ENCODE measurements at places on chromosomes 12 and 14. TPM values are rescaled to one million over a fixed set of nuclear protein-coding genes. Genes with fewer than 3 reads are reported as not detected.

DNA sequence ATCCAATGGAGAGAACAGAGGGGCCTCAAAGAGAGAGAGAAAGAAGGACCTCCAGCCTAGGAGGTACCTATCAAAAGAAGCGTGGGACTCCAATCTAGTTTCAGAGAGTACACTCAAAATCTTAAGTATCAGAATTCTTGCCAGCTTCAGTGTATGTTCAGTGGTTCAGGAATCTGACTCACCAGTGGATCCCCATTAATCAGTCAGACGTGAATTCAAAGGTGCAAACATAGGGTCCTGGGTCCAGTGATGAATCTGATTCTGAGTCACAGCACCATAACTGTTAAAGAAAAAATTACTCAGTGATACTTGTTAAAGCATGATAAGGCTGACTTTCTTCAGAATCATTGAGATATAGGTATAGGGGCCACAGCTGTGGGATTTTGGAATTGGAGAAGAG lies 33.2 kb downstream of the ETNK1 start:
- peak; percentile 97 for DNase-seq

GRCh38 chr14:91786188-91786587 lies 54.3 kb upstream of the CATSPERB start:
- DNase-seq, result no peak

Gene CPSF2
- total RNA-seq, result 117 TPM

Gene GPR84
- 0.17 TPM for total RNA-seq
